ENCODE measurements at places on chromosomes 2 and 18.

- no peak for DNase-seq
Measured at GRCh38 chr2:141020346-141020745, 1110.5 kb downstream of the LRP1B start.

DNA sequence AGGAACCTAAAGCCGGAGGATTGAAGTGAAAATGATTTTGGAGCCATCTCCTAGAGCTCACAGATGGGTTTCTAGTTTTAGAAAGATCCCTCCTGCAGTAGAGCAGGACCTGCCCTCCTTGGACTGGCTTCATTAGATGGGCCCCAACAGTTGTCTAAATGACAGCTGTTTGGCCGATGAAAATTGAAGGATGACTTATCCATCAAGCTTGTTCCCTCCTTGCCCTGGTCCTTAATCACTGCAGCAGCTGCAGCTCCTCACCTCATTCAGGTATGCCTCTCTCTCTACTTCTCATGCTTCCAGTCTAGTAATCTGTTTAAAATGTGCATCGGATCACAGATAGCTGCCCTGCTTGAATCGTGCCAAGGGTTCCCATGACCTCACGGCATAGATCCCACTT lies 677.6 kb downstream of the BCL11A start:
- no peak for DNase-seq

- no peak for DNase-seq
Measured at GRCh38 chr18:57659460-57660102, 37.9 kb upstream of the NARS1 start.

DNA sequence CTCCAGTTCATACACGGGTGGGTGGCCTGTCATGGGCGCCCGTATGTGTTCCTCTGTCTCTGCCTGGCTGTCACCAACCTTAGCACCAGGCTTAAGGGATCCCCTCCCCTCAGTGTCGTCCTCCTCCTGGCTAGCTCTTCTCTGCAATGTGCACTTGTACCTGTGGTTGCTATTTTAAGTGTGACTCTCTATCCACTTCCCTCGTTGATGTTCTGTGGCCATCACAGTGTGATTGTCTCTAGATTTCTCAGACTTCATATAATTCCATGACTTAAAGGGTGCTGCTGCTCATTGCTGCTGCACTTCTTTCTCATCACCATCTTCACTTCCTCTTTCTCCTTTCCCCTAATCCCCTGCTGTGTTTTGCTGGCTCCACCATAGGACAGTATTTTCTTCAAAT lies 143.4 kb downstream of the EML6 start:
- no peak for DNase-seq

GRCh38 chr2:202408546-202409140 lies 32.5 kb downstream of the BMPR2 start:
- DNase-seq, result no peak

DNA sequence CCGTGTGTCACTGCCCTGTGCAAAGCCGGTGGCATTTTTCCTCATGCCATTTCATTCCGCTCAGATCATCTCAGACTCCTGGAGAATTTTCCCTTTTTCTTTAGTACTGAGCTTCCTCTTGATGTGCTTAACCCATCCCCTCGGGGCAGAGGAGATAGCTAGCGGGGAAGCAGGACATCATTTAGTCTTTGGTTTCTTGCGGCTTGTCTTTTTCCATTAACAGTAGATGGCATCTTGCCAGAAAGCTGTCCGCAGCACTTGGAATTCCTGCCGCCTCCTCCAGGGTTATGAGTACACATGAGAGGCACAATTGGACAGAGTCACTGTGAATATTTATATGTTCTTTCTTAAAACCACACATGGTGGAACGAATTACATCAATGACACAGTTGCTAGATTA lies 226.6 kb downstream of the ALPK2 start:
- DNase-seq, result no peak

- no peak for DNase-seq
Measured at GRCh38 chr2:37892436-37893114, 32.5 kb upstream of the RMDN2 start.

- DNase-seq, result no peak
Measured at GRCh38 chr18:48672671-48673340, 134.0 kb downstream of the CTIF start.

All from stimulated activated CD8-positive, alpha-beta memory T cell treated with anti-CD3 and anti-CD28 coated beads, Interleukin-2, amount 100 ng/mL, for 48 hours (primary cell).